ENCODE measurements at places on chromosomes 6 and 20.

DNA sequence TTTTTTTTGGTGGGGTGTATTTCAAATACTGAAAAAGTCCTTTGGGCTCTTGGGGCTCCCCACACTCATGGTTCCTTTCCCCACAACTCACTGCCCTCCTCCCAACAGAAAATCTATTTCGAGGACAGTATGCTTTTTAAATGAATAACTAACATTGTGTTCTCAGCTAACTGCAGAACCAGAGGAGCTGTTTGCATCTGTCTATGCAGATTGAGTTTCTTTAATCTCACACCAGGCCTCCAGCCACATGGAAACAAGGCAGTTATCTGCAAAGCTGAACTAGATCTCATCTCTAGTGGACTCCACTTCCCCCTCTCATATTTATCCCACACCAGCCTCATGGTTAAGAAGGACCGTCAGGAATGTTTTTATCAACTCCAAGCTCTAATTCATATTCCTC lies 955.1 kb downstream of the KIF16B start:
- DNase-seq, result no peak

- DNase-seq, result peak; percentile 8
Observed at GRCh38 chr6:46954837-46955451, 33.2 kb upstream of the ADGRF5 start.

GRCh38 chr6:136979206-136979605 lies 57.1 kb downstream of the SLC35D3 start:
- no peak for DNase-seq

DNA sequence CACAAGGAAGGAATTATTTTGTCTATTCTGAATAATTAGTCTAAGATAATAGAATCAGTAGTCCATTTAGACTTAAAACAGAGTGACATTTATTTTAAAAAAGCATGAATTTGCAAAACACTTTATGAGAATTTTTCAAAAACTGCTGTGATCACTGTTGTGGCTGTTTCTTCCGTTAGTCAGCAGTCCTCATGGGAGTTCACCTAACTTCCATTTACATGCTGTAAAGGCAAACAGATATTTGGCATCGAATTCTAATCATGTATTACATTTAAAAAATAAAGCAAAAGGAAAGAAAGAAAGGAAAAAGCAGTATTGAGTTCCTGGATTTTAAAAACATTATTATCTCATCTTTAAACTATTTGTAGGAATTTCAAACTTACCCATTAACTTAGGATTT lies 111.8 kb downstream of the MTHFD1L start:
- no peak for DNase-seq

DNA sequence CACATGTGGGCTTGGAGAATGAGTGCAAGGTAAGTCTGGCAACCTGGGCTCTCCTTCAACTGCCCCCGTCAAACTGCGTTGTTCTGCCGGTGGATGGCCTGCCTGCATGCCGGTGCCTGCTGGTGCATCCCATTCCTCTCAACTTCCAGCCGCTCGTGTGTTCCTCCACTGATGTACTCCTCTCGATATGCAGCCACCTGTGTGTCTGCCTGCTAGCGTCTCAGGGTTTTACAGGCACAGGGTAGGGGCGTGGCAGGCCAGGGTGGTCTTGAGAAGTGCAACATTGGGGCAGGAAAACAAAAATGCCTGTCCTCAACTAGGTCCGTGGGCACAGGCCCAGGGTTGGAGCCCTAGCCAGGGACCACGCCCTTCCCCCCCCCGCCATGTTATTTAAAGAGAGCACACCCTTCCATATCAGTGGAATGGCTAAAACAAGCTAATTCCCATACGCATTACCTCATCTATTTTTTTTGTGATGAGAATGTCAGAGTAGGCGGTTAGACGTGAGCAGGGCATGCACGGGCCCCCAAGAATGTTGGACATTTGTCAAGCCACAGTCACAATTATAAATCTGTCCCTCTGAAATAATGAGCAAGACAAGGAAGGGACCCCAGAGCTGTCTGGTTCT lies 33.2 kb downstream of the SERPINB6 start:
- no peak for DNase-seq

DNA sequence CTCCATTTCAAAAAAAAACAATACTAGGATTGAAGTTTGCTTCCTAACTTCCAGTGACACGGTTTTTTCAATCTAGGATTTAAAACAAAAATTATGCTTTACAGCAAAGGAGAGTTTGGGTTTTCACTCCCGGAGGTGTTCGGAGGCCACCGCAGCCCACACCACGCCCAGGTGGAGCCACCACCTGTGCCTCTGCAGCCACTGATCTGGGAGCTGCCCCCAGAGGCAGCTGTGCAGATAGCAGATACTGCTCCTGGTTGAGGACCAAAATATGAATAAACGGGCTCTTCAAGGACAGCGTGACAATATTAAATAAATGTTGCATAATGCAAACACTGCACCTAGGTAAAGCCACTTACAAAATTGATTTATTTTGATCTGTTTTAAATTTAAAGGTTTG lies 30.2 kb downstream of the DLL1 start:
- no peak for DNase-seq

DNA sequence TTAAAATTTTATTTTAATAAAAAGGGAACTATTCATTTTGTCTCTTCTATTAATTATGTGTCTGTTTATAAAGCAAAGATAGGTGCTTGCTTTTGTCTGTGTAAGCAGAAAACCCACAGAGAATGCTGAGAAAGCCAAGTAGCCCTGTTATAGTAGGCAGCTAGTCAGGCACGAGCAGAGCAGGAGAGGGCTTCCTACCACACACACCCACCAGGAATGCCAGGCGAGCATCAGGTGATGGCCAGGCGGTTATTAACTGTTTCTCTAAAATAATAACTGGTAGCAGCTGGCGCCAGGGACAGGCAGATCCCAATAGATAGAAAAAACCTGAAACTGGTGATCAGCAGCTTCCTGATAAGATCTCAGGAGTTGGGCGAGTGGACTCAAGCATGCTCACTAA lies 15.7 kb downstream of the C6orf15 start:
- DNase-seq, result no peak

DNA sequence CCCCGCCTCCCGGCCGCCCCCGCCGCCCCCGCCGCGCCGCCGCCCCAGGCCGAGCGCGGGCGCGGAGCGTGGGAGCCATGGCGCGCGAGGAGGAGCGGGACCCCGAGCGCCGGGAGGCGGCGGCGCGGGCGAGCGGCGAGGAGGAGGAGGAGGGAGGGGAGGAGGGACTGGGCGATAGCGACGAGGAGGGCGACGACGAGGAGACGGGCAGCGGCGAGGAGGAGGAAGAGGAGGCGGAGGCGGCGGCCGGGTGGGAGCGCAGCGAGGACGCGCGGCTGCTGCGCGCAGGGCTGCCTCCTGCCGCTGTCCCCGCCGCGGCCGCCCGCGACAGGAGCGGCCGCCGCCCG lies at the start of gene SLC24A3:
Gene SLC24A3, plus strand, starts transcription at position 174 of the 347 bp plus-strand sequence.
- no peak for DNase-seq

- DNase-seq, result no peak
Observed at GRCh38 chr6:6522709-6523108, 65.8 kb upstream of the LY86 start.

DNA sequence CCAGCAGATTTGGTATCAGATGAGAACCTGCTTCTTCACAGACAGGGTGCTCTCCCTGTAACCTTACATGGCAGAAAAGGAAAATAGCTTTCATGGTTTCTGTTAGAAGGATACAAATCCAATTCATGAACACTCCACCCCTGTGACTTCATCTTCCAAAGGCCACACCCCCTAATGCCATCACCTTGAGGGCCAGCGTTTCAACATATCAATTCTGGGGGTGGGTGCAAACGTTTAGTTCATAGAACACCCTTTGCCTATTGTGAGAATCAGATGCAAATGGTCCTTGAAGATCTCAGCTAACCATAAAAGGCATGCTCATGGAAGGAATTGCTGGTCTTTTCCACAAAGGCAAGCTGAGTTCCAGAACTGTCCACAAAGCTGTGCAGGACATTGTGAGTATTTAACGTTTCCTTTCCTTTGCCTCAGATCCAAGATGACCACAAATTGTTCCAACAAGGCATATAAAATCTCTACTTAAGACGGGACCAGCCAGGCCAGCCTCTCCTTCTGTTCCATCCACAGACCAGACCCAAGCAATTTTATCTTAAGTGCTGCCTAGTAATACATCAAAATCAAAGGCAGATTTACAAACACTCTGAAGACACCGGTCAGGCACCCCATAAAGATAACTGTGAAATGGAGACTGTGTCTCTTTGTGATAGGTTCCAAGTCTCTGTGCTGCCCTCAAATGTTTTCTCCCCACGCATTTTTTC lies 34.7 kb upstream of the SSTR4 start:
- DNase-seq, result no peak

Measured in NCI-H446 (cell line).